ENCODE measurements at places on chromosomes 4 and X.
A peak's percentile ranks its signal among the peaks of the same experiment; 100 is the strongest.

DNA sequence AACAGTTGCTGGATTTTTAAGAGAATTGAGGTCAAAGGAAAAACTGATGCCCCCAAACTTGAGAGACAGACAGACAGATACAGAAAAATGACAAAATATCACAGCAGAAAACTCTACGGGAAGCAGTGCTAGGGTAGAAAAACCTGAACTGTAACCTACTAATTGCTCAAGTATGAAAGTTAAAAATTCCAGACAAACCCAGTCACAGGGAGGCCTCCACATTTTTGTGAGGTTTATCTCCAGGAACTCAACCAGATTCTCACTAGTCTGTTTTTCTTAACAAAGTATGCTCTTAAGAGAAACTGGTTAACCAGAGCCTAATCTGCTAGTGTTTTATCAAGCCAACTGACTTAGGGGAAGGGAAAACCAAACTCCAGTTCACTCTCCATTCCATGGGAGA lies 19.9 kb upstream of the PPP3CA start:
- DNase-seq, result no peak

DNA sequence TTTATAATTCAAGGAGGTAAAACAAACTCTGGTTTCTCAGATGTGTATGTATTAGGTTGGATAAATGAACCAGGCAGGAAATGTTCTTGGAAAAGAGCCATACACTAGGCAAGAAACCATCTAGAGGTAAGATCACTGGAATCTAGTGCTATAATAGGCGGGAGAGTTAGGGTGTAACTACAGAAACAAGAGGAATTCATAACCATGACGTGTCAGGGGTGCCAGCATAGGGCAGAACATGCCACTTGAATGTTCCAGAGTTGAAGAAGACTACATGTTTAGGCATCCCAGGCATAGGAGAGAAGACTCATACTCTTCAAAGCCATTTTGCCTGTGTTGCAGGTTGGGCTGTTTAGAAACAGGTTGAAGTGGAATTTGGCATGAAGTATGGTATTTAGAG lies 198.7 kb downstream of the CCNG2 start:
- no peak for DNase-seq

GRCh38 chrX:111869639-111870034 lies 6.3 kb upstream of the TRPC5OS start:
- peak; percentile 26 for DNase-seq

GRCh38 chr4:185730387-185730786 lies 81.6 kb downstream of the SORBS2 start:
- no peak for DNase-seq

DNA sequence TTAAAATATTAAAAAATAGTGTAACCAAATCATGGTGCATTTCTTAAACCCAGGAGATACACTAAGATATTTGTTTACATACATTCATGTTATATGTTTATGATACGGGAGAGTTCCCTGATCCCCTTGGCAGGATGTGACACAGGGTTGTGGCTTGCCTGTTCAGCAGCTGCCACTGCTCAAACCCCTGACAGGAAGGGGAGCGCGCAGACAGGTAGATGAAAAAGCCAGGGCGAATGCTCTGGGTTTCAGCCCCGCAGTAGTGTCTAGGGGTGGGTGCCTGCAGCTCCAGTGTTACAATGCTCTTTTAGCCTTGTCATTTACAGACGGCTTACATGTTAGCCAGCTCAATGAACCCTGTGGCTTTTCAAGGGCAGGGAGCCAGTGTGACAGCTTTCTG lies 1343.8 kb upstream of the IGFBP7 start:
- no peak for DNase-seq

DNA sequence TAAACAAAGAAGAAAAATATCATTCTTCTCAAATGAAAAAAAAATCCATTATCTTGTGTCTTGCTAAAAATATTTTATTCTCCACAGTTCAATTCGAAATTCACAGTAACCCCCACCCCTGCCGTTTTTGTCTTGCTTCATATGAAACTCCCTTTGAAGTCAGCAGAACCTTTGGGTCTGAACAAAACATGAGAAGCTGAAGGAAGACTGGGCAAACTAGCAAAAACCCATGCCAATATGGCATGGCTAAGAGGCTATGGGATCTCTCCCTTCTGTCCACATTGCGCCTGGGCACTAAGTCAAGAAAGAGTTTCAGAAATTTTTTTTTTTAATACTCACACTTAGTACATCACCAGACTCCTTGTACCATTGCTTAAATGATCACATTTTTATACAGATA lies 136.0 kb upstream of the SMIM31 start:
- DNase-seq, result no peak

DNA sequence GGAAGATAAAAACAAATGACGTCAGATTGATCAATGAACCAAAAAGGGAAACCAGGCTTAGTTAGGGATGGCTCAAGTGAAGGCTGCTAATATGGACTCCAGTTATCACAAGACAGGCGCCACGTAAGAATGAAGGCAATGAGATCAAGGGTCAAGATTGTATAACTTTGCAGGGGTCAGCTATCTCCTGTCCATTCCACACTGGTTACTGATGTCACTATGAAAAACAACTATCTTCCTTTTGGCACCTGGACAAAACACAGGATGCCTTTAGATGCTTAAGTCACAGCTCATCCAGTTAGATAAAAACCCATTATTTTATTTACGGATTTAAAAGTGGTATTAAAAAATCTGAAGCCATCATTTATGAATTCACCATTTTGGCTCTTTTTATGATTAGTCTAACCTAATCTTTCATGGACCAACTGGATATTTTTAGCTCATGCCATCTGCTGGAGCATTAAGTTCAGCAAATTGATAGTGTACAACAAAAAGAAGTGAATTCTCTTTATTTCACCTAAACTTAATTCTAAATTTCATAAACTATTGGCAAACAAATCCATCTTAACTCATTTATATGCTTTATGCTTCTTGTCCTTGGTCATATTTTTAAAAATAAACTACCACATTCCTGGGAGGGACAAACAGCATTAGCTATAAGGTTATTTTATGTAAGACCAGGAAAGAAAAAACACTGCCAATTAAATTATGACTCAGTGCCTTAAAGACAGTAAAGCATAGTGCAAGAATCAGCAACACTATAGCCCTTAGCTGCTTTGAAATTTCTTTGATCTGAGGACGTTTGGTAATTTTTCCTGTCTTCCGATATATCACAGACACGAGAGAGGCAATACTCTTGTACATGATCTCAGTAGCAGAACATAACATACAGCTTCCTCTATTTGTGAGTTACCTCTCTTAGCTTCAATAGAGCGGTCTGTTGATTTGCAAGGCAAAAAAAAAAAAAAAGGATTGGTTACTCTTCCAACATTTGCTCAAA lies 27.0 kb downstream of the DHX15 start:
- DNase-seq, result no peak

GRCh38 chrX:50081282-50081889 lies 119.4 kb downstream of the AKAP4 start:
- no peak for DNase-seq

DNA sequence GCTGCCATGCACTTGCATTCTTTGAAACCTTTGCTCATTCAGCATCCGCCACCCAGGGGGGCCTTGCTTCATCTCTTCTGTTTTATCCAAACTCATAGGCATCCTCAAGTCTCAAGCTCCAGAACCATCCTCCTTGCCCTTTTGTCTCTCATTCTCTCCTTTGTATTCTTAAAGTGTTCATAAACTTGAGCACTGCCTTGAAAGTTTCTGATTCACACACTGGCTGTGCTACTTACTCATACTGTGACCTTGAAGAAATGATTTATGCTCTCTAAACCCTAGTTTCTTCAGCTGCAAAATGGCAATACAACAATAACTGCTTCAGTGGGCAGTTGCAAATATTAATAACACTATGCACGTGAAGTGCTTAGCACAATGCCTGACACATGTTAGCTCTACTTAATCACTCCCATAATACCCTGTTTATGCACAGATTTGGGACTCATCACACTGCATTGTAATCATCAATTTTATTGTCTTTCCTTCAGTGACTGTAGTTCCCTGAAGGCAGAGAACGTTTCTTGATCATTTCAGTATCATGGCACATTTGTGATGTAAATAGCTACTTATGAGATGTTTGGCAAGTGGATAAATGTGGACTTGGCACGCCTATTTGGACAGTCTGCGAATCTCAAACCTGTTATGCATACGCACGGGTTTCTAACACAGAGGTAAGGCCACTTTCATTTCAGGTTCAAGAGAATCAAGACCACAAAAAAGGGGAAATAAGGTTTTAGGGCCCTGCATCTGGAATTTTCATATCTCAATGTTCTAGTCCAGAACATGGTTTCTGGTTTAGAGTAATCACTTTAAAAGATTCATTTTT lies 291.0 kb downstream of the LDB2 start:
- no peak for DNase-seq

DNA sequence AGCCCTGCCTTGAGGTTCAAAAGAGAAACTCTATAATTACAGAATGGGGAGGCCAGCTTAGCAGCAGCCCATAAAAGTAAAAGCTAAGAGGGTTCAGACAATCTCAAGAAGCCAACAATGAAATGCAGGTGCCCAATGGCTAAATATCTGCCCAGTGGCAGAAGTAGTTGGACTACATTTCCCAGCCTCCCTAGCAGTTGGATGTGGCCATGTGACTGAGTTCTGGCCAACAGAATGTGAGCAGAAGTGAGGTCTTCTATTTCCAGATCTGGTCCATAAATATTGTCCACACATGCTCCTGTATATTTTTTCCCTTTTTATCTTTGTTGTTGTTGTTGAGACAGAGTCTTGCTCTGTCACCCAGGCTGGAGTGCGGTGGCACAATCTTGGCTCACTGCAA lies 127.9 kb upstream of the NHS start:
- no peak for DNase-seq

DNA sequence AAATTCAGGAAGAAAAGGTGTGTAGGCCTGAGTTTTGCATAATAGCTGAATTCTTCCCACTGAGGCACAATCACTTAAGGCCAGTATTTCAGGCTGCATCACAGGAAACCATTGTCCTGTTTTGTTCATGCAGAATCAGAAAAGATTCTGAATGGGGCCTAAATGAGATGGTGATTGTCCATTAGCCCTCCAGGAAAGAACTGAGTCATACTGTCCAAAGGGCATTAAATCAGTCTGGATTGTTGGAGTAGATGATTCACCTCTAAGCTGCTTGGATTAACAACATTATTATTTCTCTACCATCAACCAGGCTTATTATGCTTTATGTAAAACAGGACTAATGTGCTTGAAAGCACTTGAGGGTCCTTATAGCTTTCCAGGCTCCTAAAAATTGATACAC lies 36.2 kb downstream of the CT47B1 start:
- no peak for DNase-seq

All from left hindlimb (tissue), 1 donor.